Activated gamma-delta T cell (primary cell): ENCODE measurements at places on chromosomes 12 and 14.

DNA sequence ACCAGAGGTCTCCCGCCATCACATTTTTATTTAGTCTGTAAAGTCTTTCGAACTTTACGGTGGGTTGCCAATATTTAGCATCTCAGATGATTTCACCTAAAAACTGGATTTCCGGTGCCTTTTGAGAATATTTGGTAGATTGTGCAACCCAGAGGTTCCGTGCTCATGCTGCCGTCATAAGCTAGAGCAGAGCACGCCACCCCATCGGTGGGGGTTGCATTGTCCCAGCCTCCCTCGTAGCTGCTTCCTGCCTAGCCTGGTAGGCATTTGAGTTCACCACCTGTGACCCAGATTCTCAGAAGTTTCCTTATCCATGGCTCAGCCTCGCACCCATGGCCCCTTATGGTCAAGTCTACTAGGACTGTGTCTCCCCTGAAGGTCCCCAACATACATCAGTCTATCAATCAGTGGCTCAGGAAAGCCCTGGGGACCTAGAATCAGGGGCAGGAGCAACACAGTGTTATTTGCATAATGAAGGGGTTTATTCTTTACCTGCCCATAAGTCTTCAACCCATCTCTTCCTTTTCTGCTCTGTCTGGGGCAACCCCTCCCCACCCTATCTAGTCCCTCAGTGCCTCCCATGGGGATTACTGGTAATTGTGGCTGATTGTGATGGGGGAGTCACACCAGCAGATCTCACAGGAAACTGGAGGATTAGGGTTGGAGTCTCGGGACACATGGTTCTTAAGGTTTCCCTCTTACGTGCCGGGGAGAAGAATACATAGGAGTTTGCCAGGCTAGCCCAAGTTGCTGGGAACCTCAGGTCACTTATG lies 152.3 kb downstream of the PHETA1 start:
- DNase-seq: no peak

DNA sequence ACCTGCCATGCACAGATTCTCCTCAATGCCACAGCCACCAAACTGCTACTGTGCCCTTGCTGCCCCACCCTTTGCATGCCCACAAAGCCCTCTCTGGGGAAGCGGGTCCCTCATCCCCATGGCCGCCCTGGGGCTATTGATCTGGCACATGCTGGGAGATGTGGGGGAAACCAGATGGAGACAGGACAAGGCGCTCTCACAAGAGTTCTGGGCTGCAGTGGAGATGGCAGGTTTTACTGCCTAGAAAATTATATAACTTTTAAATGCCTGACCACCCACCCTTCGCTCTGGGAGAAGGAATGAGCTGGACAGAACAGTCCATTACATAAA lies 10.6 kb upstream of the PIP4K2C start:
- DNase-seq: no peak

DNA sequence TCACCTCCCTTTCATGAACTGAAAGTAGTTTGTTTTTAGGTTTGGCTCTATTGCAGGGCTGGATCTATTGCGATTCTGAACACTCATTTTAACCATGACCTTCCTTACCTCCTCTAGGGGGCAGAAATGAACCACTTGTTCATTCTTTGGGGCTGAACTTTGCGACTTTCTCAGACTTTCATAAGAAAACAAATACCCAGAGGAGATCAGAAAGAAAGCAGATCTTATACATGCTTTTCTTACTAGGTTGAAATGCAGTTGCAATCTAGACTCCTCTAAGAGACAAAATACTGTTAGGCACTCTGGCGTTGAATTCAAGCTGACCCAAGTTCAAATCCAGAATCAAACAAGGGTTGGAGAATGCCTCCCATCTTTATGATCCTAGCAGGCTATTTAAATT lies 32.6 kb upstream of the PLEKHG3 start:
- DNase-seq: no peak

GRCh38 chr14:56808383-56809269 lies 1.7 kb downstream of the OTX2 start:
- DNase-seq: no peak

DNA sequence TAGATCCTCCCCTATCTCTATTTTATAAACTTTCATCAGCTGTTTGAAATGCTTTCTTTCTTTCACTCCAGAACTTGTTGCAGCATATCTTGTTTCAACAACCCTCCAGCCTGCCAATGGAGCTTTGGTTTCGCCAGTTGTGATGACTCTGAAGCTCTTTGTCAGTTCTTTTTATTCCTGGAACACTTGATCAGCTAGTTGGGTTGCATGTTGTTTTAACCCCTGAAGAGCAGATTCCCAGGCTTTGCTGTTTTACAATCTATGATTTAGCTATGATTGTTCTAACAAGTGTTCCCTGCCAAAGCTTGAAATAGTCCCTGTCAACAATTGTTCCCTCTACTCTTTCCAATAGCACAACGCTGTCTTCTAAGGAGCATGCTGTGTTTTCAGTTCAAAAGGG lies 50.6 kb upstream of the FUT8 start:
- DNase-seq: no peak

- DNase-seq: no peak
Measured at GRCh38 chr14:51674294-51675002, 22.7 kb downstream of the FRMD6 start.

- no peak for DNase-seq
Measured at GRCh38 chr14:90999299-90999698, 61.1 kb downstream of the RPS6KA5 start.

- DNase-seq: no peak
Measured at GRCh38 chr14:94292526-94292871, 569 bp downstream of the SERPINA10 start.

GRCh38 chr12:133023566-133023965 lies 13.7 kb upstream of the ZNF84 start:
- DNase-seq: no peak

- DNase-seq: no peak
Measured at GRCh38 chr14:63933110-63933509, 80.3 kb downstream of the SYNE2 start.

- DNase-seq: no peak
Measured at GRCh38 chr12:4829793-4830162, 79.9 kb upstream of the KCNA1 start.

- no peak for DNase-seq
Measured at GRCh38 chr12:65204886-65205525, 35.6 kb downstream of the LEMD3 start.

- no peak for DNase-seq
Measured at GRCh38 chr12:102993537-102993936, 36.1 kb downstream of the ASCL1 start.

GRCh38 chr12:27279826-27280225 lies 35.7 kb downstream of the STK38L start:
- DNase-seq: no peak

DNA sequence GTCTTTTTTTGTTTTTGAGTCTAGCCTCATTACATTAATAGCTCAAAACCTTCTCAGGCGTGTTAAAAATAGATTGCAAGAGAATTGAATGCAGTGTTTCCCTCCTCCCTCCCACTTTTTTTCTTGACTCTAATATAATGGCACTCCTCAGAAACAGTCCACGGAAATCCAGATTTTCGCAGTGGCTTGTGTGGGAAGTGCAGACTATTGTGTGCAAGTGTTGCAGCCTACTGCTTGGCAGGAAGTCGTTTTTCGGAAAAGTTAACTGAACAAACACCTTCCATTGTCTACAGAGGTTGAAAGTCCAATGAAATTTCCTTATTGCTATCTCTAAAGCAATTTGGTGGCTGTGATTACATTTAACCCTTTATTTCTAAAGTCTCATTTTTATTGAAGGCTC lies 147.9 kb upstream of the E2F7 start:
- no peak for DNase-seq

- no peak for DNase-seq
Measured at GRCh38 chr12:64256166-64256800, 34.2 kb upstream of the KICS2 start.

- DNase-seq: no peak
Measured at GRCh38 chr14:64806202-64806861, 73.4 kb downstream of the SPTB start.

DNA sequence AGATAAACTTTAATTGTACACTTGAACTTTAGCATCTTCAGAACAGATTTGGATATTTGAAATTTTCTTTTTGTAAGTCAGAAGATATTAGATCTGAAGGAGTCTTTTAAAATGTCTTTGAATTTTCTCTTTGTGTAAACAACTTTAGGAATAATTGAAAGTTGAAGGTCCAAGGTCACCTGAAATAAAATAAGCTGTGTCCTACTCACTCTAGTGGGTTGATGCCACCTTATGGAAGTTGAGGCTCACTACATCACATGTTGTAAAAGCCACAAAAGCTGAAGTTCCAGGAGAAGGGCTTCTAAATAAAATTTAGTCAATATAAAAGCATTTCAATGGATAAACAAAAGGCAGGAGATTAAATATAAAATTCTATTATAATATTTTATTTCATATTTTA lies 122.0 kb upstream of the ATXN7L3B start:
- no peak for DNase-seq

DNA sequence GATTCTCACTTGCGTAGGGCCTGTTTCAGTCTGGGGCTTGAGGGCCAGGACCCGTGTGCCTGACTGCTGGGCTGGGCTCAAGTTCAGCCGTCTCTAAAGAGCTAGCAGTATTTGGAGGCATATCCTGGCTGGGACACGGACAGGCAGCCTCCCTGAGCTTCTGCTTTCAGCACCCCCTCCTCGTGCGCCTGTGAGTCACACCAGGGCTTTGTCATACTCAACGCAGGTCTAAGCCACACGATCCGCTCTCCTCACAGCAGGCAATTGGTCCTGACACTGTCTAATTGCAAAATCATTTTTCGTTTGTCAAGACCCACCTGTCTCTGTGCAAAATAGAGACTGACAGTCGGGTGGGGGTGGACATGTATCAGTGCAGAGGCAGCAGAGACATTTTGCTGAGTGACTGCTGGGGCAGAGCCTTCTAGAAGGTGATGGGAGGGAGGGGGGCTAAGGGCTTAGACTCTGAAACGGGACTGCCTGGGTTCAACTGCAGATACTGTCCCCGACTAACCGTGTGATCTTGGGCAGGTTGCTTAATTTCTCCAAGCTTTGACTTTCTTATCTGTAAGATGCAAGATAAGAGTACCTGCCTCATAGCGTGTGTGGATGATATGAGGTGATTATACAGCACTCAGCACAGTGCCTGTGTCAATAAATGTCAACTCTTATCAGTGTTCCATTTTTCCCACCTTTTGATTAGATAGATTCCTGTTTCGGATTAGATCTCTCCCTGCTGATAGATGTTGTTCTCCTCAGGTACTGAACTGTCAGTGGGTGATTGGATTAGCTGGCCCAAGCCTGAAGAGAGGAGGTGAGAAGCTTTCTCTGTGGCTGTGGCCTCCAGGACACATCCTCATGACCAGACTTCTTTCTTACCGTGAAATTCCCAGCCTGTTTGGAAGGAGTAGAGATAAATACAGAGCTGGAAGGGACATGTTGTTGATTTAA lies 53.1 kb downstream of the KCNA1 start:
- no peak for DNase-seq

DNA sequence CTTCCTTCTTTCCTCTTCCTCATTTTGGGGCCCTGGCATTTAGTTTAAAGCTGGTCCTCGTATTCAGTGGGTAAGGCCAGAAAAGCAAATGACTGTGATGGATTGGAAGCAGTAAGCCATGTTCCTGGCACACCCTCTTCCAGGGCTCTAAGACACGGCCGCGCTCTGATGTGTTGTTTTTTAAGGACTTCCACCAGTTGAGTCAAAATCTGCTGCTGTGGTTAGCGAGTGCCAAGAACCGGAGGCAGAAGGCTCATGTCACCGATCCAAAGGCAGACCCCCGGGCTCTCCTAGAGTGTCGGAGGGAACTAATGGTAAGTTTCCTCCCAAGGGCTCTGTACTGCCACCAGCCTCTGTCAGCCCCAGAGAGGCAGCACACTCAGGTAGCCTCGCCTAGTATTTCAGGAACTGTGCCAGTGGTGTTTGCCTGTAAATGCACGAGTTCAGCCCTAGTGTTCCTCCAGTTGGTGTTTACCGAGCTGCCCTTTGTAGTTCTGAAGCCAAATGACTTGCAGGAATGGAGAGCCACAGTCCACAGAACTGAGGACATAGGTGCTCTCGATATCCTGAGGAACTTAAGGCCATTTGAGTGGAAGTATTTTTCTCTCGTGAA lies 72.7 kb downstream of the ESR2 start:
- no peak for DNase-seq

GRCh38 chr12:106690569-106691305 lies 83.7 kb upstream of the RIC8B start:
- no peak for DNase-seq

DNA sequence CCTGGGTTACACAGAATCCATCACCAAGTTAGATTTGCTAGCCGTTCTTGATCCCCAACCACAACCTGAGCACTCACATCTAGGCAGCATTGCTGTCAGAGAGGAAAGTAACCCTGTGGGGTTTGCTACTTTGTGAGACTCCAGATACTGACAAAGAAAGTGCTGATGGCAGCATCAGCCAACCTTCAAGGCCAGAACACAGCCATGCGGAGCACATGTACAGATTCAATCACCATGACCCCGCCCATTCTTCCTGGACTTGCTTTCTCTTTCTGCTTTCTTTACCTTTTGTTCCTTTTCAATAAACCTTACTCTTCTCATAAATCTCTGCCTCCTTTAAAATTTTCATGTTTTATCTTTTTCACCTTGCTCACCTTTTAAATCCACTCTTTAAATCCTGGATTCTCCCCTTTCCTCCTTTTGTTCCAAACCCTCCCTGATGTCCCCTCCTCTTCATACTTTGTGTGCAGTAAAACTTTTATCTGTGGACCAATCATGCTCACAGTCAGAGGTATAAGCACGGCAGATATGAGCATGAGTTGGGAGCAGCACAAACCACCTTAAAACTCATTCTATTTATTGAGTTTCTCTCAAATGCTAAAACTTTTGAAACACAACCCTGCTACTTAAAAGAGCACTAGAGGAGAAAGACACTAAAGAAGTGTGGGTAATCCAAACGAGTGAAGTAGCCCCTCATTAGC lies 21.9 kb upstream of the CERS5 start:
- DNase-seq: no peak

DNA sequence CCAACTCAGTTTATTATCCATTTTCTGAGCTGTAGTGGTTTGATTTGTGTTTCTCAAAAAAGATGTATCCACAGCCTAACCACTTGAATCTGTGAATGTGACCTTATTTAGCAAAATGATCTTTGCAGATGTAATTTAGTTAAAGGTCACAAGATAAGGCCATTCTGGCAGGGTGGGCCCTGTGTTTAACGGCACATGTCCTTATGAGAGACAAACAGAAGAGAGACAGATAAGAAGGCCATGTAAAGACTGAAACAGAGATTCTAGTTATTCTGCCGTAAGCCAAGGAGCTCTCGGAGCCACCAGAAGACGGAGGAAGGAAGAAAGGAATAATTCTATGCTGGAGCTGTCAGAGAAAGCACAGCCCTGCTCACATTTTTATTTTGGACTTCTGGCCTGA lies 374.2 kb downstream of the PRKD1 start:
- DNase-seq: no peak
